ENCODE measurements at places on chromosomes 2 and 18.

DNA sequence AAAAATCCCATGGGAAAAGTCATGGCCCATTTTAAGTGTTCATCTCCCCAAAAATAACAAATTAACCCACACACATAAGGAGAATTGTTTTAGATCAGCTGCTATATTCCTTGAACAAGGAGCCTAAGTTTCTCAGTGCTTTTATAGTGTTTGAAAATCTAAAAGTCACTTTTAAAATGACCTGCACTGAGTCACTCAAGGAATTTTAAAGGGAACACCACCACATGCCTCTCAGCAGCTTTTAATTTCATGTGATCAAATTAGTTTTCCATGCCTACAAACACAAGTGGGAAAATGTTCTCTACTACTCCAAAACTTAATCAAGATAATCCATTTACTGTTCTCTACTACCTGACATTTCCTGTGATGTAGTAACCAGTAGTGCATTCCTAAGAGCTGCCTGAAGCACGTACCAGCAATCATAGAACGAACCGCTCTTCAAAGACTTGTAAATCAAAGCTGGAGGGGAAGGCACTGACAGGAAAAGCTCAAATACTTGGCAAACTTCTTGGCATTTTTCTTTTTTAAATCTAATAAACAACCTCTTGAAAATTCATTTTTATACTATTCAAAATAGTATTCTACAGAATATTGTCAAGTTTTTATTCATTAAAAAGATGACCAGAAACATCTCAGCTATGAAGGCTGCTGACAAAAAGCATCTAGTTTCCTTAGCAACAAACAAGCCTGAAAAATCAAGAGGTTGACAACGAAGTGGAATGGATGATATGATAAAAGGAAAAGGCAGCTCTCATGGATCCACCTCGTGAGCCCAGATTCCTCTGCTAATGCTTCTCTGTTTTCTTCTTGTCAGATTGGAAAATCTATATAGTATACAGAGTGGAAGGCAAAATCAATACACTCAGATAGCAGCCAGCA is 37.2 kb downstream of the LRPPRC start:
- DNase-seq = no peak

DNA sequence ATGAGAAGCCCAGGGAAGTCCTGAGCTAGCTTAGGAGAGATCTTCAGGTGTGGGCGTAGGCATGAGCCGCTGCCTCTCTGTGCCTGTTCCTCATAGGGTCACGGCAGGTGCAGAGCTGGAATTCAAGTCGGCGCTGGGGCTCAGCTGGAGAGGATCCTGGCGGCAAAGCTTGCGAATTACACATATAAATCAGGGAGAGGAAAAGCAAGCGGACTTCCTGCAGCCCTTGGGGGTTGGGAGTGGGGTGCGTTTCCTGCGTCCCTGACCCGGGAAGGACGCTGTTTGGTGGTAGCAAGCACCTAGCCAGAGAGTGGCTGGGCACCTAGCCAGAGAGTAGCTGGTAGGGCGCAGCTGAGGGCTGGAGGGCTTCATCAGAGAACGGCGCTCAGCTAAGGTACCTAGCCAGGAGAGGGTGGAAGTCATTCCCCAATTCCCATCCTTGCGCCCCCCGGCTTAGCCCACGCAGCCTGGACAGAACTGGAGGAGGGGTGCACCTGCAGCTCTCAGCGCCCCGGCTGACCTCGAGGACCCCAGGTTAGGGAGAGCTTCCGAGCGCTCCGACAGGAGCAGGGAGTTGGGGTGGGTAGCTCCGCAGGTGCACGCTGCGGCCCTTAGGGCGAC is 459 bp upstream of the EFR3B start:
- no peak for DNase-seq

DNA sequence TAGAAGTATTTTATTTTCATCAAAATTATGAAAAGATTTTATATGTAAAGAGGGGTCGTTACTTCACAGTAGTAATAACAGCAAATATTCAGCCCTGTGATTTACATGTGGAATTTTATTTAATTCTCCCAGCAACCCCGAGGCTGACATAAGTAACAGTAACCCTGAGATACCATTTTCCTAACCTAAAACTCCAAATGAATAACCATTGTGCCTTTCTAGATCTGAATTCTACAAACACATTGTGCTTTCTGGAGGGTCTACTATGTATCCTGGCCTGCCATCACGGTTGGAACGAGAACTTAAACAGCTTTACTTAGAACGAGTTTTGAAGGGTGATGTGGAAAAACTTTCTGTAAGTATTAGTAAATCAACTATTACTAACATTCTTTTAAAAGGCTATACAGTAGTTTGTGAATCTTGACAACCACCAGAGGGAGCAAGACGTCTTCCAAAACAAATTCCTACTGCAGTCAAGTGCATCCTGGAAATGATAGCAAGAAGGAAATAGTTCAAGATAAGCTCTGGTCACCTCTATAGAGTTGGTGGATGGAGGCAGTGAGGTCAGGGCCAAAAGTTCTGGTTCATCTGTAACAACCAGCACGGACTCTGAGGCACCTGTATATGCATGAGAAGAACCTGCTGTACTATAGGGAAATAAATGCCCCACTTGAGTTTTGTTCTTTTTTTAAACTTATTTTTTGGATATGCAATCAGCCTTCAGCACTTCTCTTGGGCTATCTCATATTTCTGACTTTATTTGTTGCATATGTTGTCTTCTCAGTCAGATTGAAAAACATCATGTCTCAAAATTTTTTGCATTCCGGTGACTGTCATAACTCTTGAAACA is 37.4 kb downstream of the ACTR2 start:
- DNase-seq = no peak

DNA sequence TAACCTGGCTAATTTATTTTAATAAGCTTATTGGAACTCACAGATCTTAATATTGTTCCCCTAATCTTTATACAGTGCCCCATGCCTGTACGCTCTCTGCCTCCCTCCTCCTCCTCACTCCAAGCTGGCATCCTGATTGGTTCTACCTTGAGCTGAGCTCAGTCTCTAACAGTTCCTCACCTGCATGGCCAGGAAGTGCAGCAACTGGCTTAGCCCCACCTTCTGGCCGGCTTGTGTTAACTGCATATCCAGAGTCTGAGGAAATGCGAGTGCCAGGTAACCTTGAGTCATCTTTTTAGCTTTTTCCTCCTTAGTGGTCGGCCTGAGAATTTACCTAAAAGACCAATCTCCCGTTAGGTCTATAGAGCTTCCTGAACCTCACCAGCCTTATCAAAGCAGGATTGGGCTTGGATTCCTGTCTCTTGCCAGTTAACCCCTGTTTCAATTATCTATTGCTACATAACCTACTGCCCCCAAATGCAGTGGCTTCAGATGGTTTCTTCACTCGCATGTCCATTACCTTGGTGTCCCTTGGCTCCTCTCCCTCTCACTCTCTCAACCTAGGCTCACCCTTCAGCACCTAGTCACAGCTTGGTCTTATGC is 89.5 kb upstream of the STK39 start:
- peak; percentile 66 for DNase-seq

GRCh38 chr2:240042740-240043139 is 10.6 kb downstream of the OR6B3 start:
- DNase-seq = no peak
